ENCODE measurements at places on chromosomes 6 and 20. TPM values are rescaled to one million over a fixed set of nuclear protein-coding genes. Genes with fewer than 3 reads are reported as not detected.

GRCh38 chr6:84588697-84589080 lies 175.7 kb downstream of the TBX18 start:
- DNase-seq, result no peak

The PAK5 gene
- total RNA-seq, result 1.1 TPM

DNA sequence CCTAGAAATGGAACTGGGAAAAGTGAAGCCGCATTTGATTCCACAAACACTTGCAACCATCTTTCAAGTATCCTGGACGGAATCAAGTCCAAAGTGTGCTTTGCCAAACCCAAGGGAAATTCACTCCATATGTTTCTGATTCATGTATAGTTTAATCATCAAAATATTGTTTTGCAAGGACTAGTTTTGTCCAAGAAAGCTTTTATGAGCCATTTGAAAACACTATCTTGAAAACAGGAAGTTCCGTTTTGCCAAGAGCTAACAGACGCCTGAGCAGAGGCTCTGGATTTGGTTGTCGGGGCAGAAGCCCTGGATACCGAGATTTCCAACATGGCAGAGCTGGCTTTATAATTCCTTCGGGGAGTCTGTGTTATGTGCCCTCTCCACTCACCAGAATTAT lies 251.1 kb downstream of the PHACTR1 start:
- no peak for DNase-seq

- DNase-seq, result no peak
These were observed 90.0 kb upstream of the AKAP12 start for GRCh38 chr6:151149793-151150192.

- no peak for DNase-seq
These were observed 77.8 kb upstream of the BHLHE23 start for GRCh38 chr20:63084563-63084927.

- no peak for DNase-seq
These were observed 255.6 kb downstream of the KHDC1L start for GRCh38 chr6:72969666-72970065.

The MARCKS gene
- 85.9 TPM for total RNA-seq

DNA sequence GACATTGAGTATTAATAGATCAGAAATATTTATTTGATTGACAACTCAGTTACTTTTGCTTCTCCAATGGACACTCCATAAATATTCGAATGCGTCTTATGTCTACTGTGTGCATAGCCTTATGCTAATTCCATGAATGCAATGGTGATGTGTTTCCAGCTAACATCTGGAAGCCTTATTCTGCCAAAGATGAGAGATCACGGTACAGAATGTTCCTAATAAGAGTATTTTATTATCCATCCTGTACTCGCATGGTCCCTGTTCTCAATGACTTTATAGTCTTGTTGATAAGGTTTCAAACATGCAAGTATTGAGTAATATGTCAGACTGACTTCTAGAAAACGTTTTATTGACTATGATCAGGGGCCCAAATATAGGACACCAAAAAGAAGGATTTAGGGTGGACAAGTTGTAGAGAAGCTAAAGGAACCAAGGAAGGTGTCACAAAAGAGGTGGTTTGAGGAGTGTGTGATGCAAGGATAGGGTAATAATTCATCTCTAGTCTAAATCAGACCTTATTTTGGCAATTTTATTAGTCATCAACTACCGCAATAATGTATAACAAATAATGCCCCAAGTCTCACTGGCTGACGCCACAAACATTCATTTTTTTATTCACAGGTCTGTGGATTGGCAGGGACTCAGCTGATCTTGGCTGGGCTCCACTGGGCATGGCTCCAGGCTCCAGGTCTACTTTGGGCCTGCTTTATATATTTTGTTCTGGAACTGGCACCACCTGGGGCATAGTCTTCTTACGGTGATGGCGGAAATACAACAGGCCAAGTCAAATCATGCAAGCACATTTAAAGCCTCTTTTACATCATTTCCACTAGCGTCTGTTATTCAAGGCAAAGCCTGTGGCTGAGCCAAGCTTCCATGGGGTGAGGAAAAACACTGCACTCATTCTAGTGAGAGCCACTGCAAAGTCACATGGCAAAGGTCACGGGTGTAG lies 24.5 kb upstream of the CD83 start:
- no peak for DNase-seq

GRCh38 chr6:146905181-146905704 lies 299.0 kb upstream of the STXBP5 start:
- DNase-seq, result no peak

The C6orf132 gene
- total RNA-seq, result 48.3 TPM
